ENCODE measurements at places on chromosomes 13 and 19. TPM values are rescaled to one million over a fixed set of nuclear protein-coding genes. Genes with fewer than 3 reads are reported as not detected.

DNA sequence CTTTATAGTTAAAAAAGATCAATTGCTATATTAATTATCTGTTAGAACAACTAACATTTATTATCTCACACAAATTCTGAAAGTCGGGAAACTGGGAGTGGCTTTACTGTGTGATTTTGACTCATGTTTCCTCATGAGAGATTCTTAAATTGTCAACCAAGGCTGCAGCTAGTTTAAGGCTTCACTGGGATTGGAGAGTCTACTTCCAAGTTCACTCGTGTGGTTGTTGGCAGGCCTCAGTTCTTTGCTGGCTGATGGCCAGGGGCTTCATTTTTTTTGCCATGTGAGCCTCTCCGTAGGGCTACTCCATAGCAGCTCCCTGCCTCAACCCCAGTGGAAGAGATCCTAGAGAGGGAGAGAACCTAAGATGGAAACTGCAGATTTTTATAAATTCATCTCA is 24.5 kb upstream of the LPAR6 start:
- no peak overlapping the region for H3K4me3 ChIP-seq
- peaks cover 16% of the 10 kb centered on the region for H3K36me3 ChIP-seq
- H3K27me3 ChIP-seq = no peaks in the 10 kb centered on the region
- peaks cover 20% of the 10 kb centered on the region for H3K4me1 ChIP-seq
- no peak overlapping the region for H3K27ac ChIP-seq
- no peak for DNase-seq

DNA sequence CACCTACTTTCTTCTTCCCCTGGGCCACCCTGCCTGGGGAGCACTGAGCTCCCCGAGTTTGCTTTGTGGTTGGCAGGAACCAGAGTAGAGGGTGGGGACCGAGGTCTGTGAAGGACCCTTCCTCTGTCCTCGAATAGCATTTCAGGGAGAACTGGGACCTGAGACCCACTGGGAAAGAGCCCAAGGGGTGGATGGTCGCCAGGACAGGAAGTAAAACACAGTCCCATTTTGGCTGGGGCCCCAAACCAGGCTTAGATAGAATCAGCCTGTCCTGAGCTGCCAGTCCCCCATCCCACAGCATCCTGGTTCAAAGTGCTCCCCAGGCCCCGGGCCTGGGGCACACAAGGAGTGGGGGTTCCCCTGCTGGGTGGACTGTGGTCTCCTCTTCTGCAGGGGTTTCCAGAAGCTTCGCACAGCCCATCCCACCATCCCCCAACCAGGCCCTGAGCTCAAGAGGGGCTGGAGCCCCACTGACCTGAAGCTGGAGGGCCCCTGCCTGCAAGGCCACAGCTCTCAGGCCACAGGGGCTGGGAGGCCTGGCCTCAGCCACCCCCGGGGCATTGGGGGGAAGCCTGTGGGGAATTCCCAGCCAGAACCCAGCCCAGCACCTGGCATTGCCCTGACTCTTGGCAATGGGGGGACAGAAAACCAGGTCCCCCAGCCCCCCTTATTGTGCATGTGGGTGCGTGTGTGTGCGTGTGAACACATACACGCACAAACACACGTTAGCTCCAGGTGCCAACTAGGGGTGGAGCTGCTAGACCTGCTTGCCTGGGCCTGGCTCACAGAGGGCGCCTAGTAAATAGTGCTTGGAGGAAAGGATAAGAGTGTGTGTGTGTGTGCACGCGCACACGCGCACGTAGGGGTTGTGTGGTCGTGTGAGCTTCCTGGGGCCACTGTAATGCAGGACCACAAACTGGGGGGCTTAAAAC is 995 bp upstream of the MKNK2 start:
- peaks cover 27% of the 10 kb centered on the region for H3K4me1 ChIP-seq
- no peaks in the 10 kb centered on the region for H3K36me3 ChIP-seq
- peak overlapping the region; percentile 85 for H3K27ac ChIP-seq

DNA sequence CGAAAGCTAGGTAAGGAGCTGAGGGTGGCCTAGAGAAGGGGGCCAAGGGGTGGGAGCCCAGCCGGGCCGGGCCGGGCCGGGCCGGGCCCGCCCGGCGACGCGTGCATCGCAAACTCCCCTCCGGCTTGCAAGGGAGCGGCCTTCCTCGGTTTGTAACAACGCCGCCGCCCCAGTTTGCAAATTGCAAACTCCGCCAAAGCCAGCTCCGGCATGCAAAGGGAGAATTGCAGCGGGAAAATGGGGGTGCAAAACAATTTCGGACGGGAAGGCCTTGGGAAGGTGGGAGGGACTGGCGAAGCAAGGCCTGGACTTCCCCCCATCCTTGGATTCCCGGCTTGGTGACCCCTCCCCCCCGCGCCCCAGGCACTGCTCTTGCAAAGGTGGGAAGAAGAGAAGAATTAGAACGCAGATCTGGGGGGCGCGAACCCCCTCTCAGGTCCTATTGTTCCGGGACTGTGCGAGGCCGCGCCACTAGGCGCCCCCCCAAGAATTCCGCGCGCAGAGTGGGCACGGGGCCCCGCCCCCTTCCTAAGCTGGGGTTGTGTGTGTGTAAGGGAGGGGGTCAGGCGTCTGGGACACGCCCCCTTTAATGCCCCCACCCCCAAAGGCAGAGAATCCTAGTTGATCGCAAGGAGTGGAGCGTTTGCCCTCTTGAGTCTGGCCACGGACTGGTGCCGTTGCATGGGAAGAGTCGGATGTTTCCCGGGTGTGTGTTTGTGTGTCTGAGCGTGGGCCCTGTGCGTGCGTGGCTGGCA is 926 bp downstream of the PRR12 start:
- H3K4me1 ChIP-seq = peaks cover 40% of the 10 kb centered on the region
- H3K4me3 ChIP-seq = peak overlapping the region; percentile 88
- DNase-seq = no peak
- H3K27me3 ChIP-seq = peaks cover 10% of the 10 kb centered on the region
- peaks cover 14% of the 10 kb centered on the region for H3K36me3 ChIP-seq

GRCh38 chr19:39858541-39858940 is 12.4 kb upstream of the FBL start:
- H3K4me1 ChIP-seq = no peaks in the 10 kb centered on the region
- peaks cover 12% of the 10 kb centered on the region for H3K27me3 ChIP-seq
- no peak overlapping the region for H3K27ac ChIP-seq
- no peaks in the 10 kb centered on the region for H3K36me3 ChIP-seq

DNA sequence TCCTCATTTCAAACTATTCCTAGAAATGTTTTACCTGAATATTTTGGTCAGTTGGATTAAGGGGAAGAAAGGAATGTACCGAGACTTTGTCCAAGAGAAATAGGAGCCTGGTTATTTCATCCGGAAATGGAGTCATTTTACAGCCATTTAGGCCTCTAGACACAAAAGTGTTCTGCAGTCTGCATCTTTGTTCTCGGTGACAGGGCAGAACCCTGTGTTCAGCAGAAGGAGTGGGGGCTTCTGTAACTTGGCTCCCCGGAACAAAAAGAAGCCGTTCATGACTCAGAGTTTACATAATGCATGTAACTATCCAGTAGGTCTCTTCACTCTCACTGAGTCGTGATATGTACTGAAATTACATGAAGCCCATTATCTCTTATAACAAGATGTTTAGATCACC is 21.6 kb upstream of the FNDC3A start:
- no peak for DNase-seq
- no peaks in the 10 kb centered on the region for H3K4me1 ChIP-seq
- H3K36me3 ChIP-seq = peaks cover 2% of the 10 kb centered on the region
- no peak overlapping the region for H3K27ac ChIP-seq
- H3K4me3 ChIP-seq = no peak overlapping the region
- peaks cover 10% of the 10 kb centered on the region for H3K27me3 ChIP-seq

DNA sequence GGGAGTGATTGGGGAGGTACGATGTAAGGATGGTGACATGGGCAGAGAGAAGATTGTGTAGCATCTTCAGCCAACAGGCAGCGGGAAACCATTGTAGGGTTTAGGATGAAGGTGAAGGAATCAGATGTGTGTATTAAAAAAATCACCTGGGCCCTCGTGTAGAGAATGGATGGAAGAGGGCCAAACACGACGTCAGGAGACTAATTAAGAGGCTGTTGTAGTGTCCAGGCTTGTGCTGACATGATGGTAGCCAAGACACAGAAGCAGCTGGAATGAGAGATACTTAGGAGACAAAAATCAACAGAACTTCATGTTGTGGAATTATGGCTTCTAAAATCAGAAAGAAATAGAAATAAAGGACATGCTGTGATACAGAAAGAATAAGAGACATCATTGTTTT is 41.2 kb upstream of the ARGLU1 start:
- DNase-seq = no peak
- peaks cover 4% of the 10 kb centered on the region for H3K27me3 ChIP-seq
- H3K36me3 ChIP-seq = no peaks in the 10 kb centered on the region
- H3K4me3 ChIP-seq = no peak overlapping the region

DNA sequence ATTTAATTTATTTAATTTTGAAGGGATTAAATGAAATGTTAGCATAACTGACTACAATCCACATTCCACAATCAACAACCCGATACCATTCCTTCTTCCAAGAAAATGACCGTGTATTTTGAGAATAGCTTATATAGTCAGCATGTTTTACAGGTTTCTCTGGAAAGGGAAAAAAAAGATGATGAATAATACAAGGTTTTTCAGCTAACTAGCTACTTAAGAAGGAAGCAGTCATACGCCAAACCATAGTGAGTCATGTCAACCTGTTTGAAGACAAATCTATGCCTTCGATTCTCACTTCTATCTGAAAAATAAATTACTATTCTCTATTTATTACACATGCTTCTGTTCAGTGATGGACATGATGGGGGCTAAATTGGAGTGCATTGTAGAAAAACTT is 258.6 kb downstream of the EFNB2 start:
- H3K4me3 ChIP-seq = no peak overlapping the region
- no peak for DNase-seq
- no peaks in the 10 kb centered on the region for H3K36me3 ChIP-seq
- H3K4me1 ChIP-seq = no peaks in the 10 kb centered on the region
- H3K27ac ChIP-seq = no peak overlapping the region
- H3K27me3 ChIP-seq = no peaks in the 10 kb centered on the region

The ZNF541 gene
- total RNA-seq = 0.05 TPM

- H3K27ac ChIP-seq = no peak overlapping the region
- peaks cover 5% of the 10 kb centered on the region for H3K27me3 ChIP-seq
- H3K4me3 ChIP-seq = no peak overlapping the region
- no peak for DNase-seq
Measured at GRCh38 chr19:33681081-33681680, 59.4 kb downstream of the CHST8 start.

Measured in activated T-helper 1 cell treated with anti-CD3 and anti-CD28 coated beads, Interleukin-12 subunit alpha, Interleukin-12 subunit beta, Interleukin-2, Interleukin-4 antibody, amounts not matched to agents 30 ng/mL and 10 ng/mL and 1 ng/mL, durations not matched to agents 14 hours and 24 hours and 36 hours (primary cell).